ENCODE measurements at places on chromosomes 6 and 20. TPM values are rescaled to one million over a fixed set of nuclear protein-coding genes. Genes with fewer than 3 reads are reported as not detected.

Gene RALY
- 101 TPM for total RNA-seq

Gene ZC3H12D
- total RNA-seq = under 0.01 TPM

Gene SYNE1
- total RNA-seq = 55.1 TPM

Gene FOXC1
- 6.2 TPM for total RNA-seq

Gene SLC25A27
- total RNA-seq = 1.1 TPM

Gene TGM3
- not detected for total RNA-seq

Gene CLVS2
- under 0.01 TPM for total RNA-seq

Gene SNX21
- 19.0 TPM for total RNA-seq

Gene RNF144B
- total RNA-seq = 118 TPM

Gene ARFGEF3
- total RNA-seq = 1.7 TPM

Gene IRAK1BP1
- total RNA-seq = 2.6 TPM

Gene GTSF1L
- not detected for total RNA-seq

Gene OLIG3
- not detected for total RNA-seq

Gene PTGIS
- total RNA-seq = 1.5 TPM

Gene FAM83B
- total RNA-seq = not detected

Gene MCHR2
- total RNA-seq = not detected

Gene LHFPL5
- total RNA-seq = not detected

Gene SASH1
- total RNA-seq = 79.2 TPM

Gene HSPA1L
- total RNA-seq = 0.85 TPM

Gene PEX6
- 27.7 TPM for total RNA-seq

Gene TRIM31
- total RNA-seq = not detected

Gene ADGRF4
- total RNA-seq = not detected

Gene ZNF341
- 1.1 TPM for total RNA-seq

Gene CD24
- total RNA-seq = 2.7 TPM

Gene PSORS1C2
- not detected for total RNA-seq

Gene VIP
- 1.2 TPM for total RNA-seq

Gene OPN5
- total RNA-seq = not detected

Gene RFX6
- not detected for total RNA-seq

Gene PLN
- total RNA-seq = not detected

Gene MAK
- not detected for total RNA-seq

Gene MPC1
- 21.5 TPM for total RNA-seq

Gene BMP7
- not detected for total RNA-seq

Gene MAS1
- total RNA-seq = not detected

Gene SLC35D3
- not detected for total RNA-seq

Gene SALL4
- total RNA-seq = under 0.01 TPM

Gene CRISP2
- total RNA-seq = not detected

Gene MAP3K5
- 11.9 TPM for total RNA-seq

Gene UBD
- total RNA-seq = 1.2 TPM

Gene PMEPA1
- total RNA-seq = 9.3 TPM

Gene COX4I2
- total RNA-seq = not detected

Gene ZSWIM3
- total RNA-seq = 5.8 TPM

Gene PNPLA1
- not detected for total RNA-seq

Gene DLK2
- 0.09 TPM for total RNA-seq

Gene TFAP2D
- total RNA-seq = not detected

Gene MYO6
- 31.9 TPM for total RNA-seq

Gene MEP1A
- not detected for total RNA-seq

Gene SLC2A10
- total RNA-seq = 12.6 TPM

Gene FRMD1
- not detected for total RNA-seq

Gene BHLHE23
- not detected for total RNA-seq

Gene DACT2
- total RNA-seq = not detected
